ENCODE measurements at places on chromosomes 3 and 15.

DNA sequence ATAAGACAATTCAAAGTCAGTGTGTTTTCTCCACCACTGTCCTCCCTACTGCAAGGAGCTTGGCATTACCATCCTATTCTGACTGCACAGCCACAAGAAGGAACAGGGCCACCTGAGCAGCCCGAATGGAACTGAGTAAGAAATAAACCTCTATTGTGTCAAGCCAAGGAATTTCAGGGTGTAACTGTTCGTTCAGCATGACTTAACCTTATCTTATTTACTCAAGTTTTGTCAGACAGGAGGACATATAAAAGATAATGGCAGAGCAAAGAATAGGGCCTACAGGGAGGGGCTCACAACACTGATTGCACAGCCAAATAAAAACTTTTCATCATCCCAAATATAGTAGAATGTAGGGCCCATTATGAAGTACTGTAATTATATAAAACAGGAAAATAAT, 236.1 kb downstream of the NEK10 start:
- DNase-seq, result no peak

DNA sequence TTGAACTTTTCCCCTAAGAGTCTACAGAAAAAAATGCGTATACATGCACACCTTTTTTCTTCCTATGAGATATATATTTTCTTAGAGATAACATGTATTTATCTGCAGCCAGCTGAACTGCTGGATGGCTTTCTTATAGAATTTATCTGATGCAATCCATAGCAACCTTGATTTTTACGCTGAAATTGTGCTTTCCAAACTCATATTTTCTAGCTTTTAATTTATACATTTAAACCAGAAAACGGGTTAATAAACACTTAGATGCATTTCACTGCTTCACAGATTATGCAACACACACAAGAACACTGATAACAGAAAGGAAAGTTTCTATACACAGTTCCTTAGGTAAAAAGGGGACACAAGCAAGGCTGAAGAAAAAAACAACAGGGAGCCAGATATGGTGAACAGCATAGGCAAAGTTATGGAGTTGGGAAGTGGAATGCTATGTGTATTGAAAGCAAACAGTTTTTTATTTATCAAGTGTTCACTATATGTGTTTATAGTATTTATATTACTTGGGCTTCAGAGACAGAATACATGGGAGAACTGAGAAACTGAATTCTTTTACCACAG, 149.5 kb downstream of the SPATA16 start:
- DNase-seq, result no peak

- DNase-seq, result no peak
Observed at GRCh38 chr3:129038121-129038855, 22.3 kb upstream of the GP9 start.

DNA sequence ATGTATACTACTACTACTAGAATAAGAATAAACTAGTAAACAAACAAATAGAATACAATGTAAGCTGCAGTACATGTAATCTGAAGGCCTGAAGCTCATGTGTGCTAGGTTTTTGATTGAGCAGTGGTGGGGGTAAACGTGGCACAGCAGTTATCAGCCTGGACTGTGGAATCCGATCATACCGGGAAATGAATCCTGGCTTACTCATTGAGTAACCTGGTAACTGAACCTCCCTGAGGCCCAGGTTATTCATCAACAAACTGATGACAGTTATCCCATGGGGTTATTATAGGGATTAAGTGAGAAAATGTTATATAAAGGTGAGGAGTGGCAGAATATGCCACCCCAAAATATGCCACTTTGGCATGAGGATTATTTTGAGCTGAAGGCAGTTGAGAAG, 339.1 kb downstream of the FHIT start:
- no peak for DNase-seq

GRCh38 chr3:173755161-173755560, 357.6 kb downstream of the NLGN1 start:
- no peak for DNase-seq

DNA sequence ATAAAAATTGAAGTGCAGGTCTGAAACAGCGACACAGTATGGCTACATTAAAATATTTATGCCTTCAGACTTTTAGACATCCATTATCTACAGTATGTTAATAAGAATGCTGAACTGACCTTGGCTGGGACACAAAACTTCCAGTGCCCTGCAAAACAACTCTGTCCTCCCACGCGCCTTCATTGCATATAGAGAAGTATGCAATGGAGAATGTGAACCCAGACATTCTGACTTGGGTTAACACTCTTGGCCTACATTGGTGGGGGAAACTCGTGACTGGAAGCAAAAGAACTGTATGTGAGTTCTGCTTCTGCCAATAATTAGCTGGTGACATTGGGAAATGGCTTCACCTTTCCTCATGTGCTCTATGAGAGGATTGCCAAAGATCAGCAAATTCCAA, 110.5 kb upstream of the SLC24A5 start:
- DNase-seq, result no peak

DNA sequence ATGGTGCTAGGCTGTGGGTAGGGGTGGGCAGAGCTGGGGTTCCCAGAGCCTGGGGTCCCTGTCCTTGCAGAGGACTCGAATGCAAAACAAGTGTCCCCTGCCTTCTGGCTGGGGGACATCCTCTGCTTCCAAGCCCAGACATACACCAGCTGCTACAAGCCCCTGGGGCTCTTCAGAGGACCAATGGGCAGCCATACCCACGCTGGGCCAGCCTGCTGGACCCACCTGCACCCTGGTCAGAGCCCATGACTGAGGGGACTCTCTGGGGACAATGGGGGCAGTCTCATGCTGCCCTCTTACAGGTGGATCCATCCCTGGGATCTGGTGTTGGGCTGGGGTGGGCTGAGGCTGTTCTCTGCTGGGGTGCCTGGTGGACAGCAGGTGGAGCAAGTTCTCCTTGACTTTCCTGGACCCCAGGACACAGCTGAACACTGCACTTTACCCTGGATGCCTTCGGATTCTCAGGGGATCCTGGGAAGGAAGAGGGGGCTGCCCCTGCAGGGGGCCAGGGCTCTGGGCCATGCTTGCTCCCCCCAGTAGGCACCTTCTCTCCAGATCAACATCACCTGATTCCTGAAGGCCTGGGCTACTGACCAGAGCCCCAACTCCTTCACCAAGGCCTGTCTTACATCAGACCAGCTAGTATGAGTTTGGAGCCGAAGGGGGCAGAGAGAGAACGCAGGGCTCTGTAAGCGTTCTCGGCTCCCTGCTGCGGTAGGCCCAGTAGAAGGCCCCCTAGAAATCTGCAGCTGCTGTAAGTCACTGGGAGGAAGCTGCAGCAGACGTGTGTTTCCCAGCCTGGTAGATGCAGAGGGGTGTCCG, 7.2 kb upstream of the COMMD4 start:
- no peak for DNase-seq

DNA sequence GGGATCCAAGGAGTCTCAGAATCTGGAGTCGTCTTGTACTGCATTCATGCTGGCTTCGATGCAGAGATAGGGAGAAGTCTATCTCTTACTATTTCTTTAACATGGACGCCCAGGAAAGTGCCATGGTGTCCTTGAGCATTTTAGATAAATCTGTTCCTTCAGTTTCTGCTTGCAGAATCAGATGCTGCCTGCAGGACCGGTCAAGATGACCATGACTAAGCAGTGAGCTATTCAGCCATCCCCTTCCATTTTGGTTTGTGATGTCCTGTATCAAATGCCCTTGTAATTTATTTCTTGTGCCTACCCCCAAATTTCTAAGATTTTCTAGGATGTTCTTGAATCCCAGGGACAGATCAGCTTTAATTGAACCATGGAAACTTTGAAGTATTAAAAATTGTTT, 139.4 kb upstream of the TP63 start:
- no peak for DNase-seq

GRCh38 chr15:77589839-77590238, 42.9 kb downstream of the LINGO1 start:
- no peak for DNase-seq

DNA sequence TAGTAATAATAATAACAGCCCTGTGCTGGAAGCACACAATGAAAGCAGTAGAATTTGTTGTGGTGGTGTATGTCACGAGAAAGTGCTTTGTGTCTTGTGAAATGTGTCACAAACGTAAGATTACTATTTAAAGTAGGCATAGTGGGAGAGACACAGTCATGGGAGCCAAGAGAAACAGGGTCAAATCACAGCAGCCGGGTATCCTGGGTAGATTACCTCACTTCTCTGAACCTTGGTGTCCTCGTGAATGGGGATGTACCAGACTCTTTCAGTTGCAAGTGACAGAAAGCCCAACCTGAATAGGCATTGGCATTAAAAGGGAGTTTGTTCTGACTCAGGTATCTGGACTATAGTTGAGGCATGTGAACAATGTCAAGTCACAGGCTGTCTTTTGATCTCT, 29.1 kb upstream of the SRGAP3 start:
- DNase-seq, result no peak

Measured in HFF-Myc (cell line).